ENCODE measurements at places on chromosomes 2 and 18.

DNA sequence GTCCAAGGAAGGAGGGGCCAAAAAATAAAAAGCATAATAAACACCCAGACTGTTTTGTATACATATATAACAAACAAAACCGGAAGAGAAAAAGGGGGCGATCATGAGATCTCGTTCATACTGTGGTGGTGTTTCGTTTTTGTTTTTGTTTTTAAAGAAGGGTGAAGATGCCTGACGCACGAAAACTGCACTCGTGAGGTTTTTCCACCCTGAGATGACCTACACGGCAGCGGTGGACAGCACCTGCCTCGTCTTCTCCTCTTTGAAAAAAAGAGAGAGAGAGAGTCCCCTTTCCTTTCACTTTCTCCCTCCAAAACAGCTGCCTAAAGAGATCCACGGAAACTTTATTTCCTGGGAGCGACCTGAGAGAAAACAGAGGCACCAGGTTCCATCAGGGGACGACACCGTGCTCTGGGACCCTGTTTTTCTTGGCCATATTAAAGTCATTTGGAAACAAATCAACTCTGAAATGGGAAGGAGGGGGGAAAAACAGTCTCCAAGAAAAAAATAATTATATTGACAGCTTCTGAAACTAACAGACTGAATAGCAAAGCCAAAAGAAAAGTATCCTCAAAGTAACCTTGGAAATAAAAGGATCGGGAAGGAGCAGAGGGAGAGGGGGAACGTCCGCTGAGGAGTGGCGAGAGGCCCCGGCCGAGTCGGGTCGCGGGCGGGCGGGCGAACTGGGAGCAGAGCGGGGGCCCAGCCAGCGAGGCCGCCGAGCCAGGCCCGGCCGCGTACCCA, 3.5 kb downstream of the POU3F3 start:
- no peak for DNase-seq

- DNase-seq, result no peak
Measured at GRCh38 chr2:230907361-230908091, 17.5 kb downstream of the GPR55 start.

GRCh38 chr18:50231621-50232020, 34.7 kb downstream of the CFAP53 start:
- no peak for DNase-seq

- no peak for DNase-seq
Measured at GRCh38 chr2:184523732-184524131, 74.6 kb upstream of the ZNF804A start.

- DNase-seq, result no peak
Measured at GRCh38 chr2:240145461-240145860, 5.0 kb upstream of the OTOS start.

- DNase-seq, result no peak
Measured at GRCh38 chr2:216349366-216349765, 22.9 kb downstream of the MARCHF4 start.

DNA sequence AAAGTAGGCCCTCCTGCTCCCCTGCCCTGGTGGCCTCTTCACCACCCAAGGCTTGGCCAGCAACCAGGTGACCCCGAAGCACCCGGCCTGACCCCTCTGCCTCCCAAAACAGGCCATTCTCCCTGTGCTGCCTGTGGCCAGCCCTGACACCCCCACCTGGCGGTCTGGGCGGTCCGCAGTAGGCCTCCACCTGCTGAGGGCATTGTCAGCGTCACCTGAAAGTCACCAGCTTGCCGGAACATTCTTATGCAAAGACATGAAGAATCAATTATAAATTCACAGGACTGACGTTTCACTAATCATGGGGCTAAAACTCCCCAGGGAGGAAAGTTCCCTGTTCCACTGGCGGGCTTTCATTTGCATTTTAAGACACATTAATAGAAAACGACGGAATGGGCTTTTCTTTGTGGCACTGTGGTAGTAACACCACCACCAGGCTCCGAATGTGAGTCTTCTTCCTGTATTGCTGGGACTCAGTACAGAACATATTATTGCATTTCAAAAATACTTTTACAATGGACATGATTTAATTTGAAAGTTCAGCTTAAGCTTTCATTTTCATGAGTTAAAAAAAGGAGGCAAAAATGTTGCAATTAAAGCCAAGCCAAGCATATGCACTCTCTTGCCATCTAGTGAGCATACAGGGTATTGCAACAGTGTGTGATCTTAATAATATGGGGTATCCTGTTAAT, 57.4 kb downstream of the ADI1 start:
- DNase-seq, result no peak

DNA sequence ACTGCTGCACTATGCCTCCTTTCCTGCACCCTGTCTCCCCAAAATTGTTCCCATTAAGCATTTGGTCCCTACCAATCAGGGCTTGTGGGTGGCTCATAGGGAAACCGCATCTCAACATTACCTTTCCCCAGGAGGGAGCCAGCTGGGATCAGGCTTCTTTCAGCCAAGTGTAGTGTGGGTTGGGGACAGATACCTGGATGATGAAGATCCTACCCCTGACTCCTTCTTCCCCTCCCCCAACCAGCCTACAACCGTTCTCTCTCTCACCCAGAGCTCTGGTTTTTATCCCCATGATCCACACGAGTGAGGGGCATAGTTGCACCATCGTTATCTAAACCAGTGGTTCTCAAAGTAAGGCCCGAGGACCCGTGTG, 40.0 kb downstream of the ACOXL start:
- no peak for DNase-seq

DNA sequence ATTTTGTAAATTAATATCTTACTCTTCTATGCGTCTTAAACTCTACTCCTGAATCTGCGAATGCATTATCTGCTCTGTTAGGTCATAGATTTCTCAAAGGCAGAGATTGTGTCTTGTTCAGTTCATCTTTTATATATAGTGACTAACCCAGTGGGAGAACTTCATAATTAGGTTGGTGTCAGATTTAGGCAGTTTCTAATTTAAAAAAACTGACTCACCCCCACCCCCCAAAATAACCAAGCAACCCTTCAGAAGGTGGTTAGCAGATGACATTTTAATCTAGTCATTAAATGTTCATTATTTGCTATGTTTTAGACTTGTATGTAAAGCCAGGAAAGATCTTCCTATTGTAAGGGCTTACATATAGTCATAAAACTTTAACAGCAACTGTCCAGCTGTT, 10.4 kb downstream of the SERPINB12 start:
- no peak for DNase-seq

DNA sequence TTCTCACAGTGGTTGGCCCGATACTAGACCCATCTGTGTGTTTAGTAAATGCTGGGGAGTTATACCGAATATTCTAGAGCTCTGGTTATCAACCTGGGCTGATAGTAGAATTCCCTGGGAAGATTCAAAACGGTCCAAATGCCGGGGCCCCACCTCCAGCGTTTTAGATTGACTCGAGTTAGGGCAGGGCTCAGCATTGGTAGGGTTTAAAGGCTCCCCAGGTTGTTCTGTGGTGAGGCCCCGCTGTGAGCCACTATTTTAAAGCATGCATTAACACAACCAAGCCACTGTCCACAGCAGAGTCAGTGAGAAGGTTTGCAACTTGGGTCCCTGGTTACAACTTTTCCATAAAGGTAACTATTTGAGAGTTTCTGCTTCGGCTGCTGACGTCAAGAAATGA, 73.6 kb downstream of the DYSF start:
- no peak for DNase-seq

GRCh38 chr2:159175182-159175581, 111.3 kb downstream of the WDSUB1 start:
- DNase-seq, result no peak

DNA sequence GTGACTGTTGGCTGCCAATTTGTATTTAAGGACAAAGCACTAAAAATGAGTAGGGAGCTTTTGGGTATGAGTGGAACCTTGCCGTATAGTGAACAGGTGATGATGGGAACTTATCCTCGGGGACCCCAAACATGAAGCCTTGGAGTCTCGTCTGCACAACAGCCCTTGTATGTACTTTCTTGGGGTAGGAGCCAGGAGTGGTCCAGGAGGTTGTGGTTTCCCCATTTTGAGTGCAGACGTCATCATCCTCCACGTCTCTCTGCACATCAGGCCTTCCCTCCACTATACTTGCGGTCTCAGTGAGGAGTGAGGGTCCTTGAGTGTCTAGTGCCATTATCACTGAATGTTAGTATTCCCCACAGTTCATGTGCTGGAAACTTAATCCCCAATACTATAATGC, 101.5 kb upstream of the HS6ST1 start:
- DNase-seq, result no peak

DNA sequence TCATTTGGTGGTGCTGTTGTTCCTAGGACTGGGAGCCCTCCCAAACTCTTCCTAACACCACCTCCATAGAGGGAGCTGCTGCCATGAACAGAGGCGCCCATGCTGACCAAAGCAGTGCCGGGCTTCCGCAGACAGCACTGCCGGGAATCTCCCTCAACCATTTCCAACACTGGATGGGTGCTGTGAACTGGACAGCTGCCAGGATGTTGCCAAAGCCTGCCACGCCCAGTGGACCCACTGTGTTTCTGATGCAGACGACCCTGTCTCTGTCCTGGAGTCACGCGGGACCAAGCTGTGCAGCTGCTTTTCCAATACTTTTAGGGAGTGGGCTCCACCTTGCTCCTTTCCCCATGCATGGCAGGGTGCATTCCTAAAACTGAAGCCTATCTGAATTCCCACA, 16.9 kb upstream of the GNAL start:
- no peak for DNase-seq

DNA sequence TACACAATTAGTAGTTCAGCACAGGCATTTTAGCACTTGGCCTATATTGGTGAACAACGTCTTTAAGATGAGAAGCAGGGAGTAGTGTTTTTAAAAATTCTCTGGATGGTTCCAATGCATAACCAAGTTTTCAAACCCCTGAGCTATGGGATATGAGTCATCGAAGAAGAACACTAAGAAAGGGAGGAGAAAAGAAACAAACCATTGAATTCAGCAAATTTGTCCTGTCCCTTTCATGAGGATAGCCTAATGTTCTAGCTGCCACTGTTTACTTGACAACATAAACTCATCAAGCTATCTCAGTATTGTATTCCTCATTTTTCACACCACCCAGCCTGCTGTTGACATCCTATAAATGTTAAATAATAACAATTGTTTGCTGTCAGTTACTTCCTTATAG, 158.0 kb downstream of the BARD1 start:
- DNase-seq, result no peak

DNA sequence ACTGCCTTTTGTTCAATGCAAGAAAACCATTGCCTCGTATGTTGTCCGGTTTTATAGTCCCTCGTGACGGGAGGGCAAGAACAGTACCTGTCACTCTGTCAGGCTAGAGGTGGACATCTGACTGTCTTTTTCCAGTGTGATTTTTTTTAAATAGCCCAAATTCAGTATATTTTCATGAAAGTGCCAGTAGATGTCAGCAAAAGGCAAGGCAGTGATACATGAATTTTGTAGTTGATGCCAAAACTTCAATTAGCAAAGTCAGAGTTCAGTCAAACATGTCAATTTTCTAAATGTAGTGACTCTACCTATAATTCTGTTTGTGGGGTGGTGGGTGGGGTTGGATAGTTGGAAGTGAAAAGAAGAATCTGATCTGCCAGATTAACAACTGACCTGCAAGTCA, 296.0 kb upstream of the MC4R start:
- DNase-seq, result no peak

GRCh38 chr2:43161650-43162510, 64.5 kb downstream of the ZFP36L2 start:
- DNase-seq, result no peak

- no peak for DNase-seq
Measured at GRCh38 chr18:51029378-51029693, 677 bp upstream of the SMAD4 start.

- no peak for DNase-seq
Measured at GRCh38 chr2:71907503-71907902, 240.2 kb downstream of the CYP26B1 start.

DNA sequence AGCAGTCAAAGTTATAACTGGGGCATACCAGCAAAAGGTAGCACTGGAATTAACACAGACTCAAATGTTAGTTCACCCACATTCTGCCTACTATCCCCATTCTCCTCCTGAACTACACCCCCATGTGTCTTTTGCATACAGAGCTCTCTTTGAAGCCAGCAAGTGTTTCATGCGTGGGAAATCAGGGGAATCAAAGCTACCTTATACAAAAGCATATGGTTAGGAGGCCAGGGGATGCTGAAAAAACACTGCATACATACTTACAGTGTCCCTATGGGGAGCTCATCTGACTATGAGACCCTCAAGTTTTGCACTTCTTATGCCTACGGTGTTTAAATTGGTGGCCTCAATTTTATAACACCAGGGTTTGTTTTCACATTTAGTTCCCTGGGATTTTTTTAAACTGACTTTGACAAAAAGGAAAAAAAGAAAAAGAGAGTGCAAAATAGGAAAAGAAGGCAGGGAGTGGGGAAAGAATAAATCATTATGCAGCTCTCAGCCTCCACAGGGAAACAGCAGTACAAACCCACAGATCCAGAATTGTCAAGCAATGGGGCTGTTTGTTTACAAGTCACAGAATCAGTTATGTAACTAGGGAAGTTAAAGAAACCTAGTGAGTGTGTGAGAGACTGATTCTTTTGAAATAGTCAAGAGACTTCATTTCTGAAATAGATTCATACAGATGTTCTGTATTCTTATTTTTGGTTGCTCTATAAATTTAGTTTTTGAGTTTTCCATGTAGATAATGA, 20.1 kb upstream of the PPP3R1 start:
- DNase-seq, result no peak

GRCh38 chr2:218822622-218823021, 9.0 kb downstream of the PRKAG3 start:
- DNase-seq, result no peak

DNA sequence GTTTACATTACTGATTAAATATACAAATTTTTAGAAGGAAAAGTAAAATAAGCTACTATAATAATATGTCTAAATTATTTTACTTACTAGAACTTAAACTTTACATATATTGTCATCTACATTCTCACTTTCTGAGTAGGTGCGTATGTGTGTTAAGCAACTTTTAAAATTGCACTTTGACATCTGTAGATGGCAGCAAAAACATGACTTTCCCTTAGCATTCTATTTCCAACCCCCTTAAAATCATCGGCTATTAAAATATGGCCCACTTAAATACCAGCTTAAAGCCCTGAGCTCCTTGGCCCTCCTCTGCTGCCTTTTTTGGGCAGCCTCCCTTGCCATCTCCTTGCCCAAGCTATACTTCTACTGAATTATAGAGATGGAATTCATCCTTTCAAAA, 78.0 kb downstream of the UPP2 start:
- no peak for DNase-seq

DNA sequence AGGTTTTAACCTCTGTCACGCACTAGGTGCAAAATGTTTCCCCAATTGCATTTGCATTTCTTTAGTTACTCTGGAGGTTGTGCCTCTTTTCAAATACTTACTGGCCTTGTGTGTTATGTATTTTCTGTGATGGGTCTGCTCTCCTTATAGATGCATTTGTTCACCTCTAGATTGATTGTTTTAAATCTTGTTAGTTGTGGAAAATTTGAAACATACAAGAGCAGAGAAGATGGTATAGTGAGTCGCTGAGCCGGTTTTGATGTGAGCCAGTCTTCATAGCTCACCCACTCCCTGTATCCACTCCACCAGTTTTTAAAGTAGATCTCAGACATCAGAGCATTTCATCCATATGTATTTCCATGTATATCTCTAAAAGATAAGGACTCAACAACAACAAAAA, 6.5 kb downstream of the IMP4 start:
- no peak for DNase-seq
